Adrenal gland (tissue), 19 donors: ENCODE measurements at places on chromosomes 3 and 15. TPM values are rescaled to one million over a fixed set of nuclear protein-coding genes. Genes with fewer than 3 reads are reported as not detected.

GNAT1 gene
- not detected for total RNA-seq

ABCF3 gene
- total RNA-seq = 93.6 TPM

CRELD1 gene
- total RNA-seq = 95.4 TPM

TNFAIP8L3 gene
- total RNA-seq = 9.5 TPM

POC1A gene
- total RNA-seq = 8.4 TPM

FANCD2OS gene
- total RNA-seq = not detected

TUSC7 gene
- not detected for total RNA-seq

GRCh38 chr3:95459706-95460105, 1354.7 kb upstream of the EPHA6 start:
- no peaks in the 10 kb centered on the region for H3K27me3 ChIP-seq
- H3K4me3 ChIP-seq = no peak overlapping the region
- H3K27ac ChIP-seq = no peak overlapping the region
- no peak for DNase-seq
- H3K4me1 ChIP-seq = no peaks in the 10 kb centered on the region
- H3K36me3 ChIP-seq = no peaks in the 10 kb centered on the region

- no peak overlapping the region for H3K4me3 ChIP-seq
- no peak overlapping the region for H3K27ac ChIP-seq
- peak; percentile 46 for DNase-seq
- peaks cover 3% of the 10 kb centered on the region for H3K4me1 ChIP-seq
Measured at GRCh38 chr3:113626503-113627371, 69.7 kb downstream of the USF3 start.

DNA sequence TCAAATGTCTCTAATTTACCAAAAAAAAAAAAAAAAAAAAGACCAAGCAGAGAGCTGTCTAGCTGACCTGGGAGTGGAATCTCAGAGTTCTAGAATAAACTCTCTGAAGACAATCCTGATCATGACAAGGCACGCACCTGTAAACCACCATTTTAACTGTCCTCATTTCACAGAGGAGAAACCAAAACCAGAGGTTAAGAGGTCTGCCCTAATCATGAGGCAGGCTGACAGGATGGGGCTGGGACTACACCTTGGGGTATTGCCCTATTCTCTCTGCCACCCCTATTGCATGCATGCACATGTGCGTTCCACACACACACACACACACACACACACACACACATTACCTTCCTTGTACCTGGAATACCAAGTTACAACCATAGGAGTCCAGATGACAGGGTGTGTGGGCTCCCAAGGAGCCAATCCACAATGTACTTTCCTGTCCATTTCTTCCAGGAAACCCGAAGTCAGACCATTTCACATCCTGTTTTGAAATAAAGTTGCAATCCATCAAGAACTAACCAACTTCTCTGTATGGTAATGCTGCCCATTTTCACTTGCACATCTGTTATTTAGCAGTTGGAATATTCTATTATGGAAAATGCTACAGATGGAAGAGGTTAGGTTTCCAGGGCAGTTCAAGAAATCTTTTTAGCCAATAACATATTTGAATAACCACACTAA, 34.6 kb downstream of the HSPBAP1 start:
- no peaks in the 10 kb centered on the region for H3K4me1 ChIP-seq
- H3K27me3 ChIP-seq = no peaks in the 10 kb centered on the region
- peaks cover 7% of the 10 kb centered on the region for H3K36me3 ChIP-seq
- no peak for DNase-seq

GRCh38 chr3:28139967-28140634, 101.3 kb upstream of the CMC1 start:
- no peaks in the 10 kb centered on the region for H3K36me3 ChIP-seq
- no peaks in the 10 kb centered on the region for H3K27me3 ChIP-seq
- no peak overlapping the region for H3K27ac ChIP-seq
- peaks cover 6% of the 10 kb centered on the region for H3K4me1 ChIP-seq
- DNase-seq = no peak
- no peak overlapping the region for H3K4me3 ChIP-seq

DNA sequence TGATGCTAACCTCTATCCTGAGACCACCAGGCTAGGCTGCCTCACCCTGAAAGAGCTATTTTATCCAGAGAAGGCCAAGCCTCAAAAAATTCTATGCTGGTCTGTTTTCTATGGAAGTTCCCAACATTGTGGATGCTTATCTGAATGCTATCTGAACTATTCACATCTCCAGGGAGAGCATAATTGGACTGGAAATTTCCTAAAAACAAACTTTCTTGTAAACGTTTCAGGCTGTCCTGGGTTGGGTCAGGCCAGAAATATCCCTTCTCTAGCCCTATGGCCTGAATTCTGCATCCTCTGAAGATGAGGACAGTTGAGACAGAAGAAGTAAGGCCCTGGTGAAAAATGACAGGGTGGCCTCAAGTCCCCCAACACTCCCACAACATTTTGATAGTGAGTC, 706.4 kb upstream of the NR2F2 start:
- no peaks in the 10 kb centered on the region for H3K36me3 ChIP-seq
- DNase-seq = no peak
- H3K27me3 ChIP-seq = no peaks in the 10 kb centered on the region

DNA sequence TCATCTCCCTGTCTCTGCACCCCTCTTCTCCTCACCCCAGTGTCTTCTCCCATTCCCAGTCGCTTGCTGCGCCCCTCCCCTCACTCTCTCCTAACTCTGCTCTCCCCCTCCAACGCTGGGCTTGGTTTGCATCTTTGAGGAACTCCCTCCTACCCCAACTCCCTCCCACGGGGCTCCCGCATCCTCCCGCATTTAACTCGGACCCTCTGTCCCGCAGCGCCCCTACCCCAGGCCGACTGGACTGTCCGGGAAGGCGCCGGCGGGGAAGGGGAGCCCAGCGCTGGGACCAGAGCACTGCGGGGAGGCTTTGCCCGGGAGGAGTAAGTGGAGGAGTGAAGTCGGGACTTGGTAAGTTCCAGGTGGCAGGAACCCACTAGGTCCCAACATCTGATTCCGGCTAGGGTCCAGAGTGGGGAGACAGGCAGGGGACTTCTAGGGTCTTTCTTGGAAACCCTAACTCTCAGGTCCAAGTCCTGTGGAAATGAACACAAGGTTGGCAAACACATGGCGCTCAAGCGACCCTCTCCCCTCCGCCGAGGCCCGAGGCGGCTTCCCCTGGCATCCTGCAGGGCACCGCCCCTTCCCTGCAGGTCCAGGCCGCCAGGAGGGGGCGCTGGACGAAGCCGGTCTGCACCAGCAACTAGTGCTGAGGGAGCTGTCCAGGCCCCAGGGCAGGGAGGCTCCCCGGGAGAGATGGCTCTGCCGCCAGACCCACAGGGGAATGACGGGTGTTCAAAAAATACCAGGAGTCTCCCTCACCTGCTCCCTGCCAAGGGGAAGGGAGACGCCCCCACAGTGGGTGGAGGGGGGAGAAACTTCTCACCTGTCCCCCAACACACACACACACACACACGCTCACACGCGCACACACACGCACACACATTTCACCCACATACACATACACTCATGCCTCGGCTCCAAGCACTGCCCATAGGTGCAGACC, 53.2 kb downstream of the LHFPL4 start:
- H3K27ac ChIP-seq = no peak overlapping the region
- H3K27me3 ChIP-seq = no peaks in the 10 kb centered on the region
- H3K36me3 ChIP-seq = no peaks in the 10 kb centered on the region
- peak; percentile 48 for DNase-seq
- no peak overlapping the region for H3K4me3 ChIP-seq

GRCh38 chr3:170220871-170221270, 1.4 kb upstream of the PRKCI start:
- H3K4me3 ChIP-seq = no peak overlapping the region
- no peaks in the 10 kb centered on the region for H3K36me3 ChIP-seq
- H3K27me3 ChIP-seq = no peaks in the 10 kb centered on the region
- DNase-seq = no peak

GRCh38 chr3:157669416-157669815, 166.2 kb upstream of the VEPH1 start:
- no peaks in the 10 kb centered on the region for H3K36me3 ChIP-seq
- H3K27ac ChIP-seq = no peak overlapping the region
- no peak for DNase-seq
- H3K27me3 ChIP-seq = no peaks in the 10 kb centered on the region
- no peak overlapping the region for H3K4me3 ChIP-seq
- H3K4me1 ChIP-seq = no peaks in the 10 kb centered on the region

GRCh38 chr15:43974852-43975251, 148.1 kb downstream of the WDR76 start:
- no peaks in the 10 kb centered on the region for H3K27me3 ChIP-seq
- no peaks in the 10 kb centered on the region for H3K4me1 ChIP-seq
- no peak for DNase-seq
- H3K36me3 ChIP-seq = no peaks in the 10 kb centered on the region
